ENCODE measurements at places on chromosomes 6 and 20. TPM values are rescaled to one million over a fixed set of nuclear protein-coding genes. Genes with fewer than 3 reads are reported as not detected.

Gene NNAT
- polyA plus RNA-seq: 2.8 TPM

Gene MUCL3
- polyA plus RNA-seq: 0.32 TPM

Gene KIF13A
- 8.4 TPM for polyA plus RNA-seq

Gene CST4
- polyA plus RNA-seq: not detected

Gene FAXC
- 15.2 TPM for polyA plus RNA-seq

Gene BNIP5
- polyA plus RNA-seq: not detected

Measured in GM23338 (cell line).